Stimulated activated CD8-positive, alpha-beta memory T cell treated with anti-CD3 and anti-CD28 coated beads, Interleukin-4, amount 100 ng/mL, for 1 hour (primary cell): ENCODE measurements at places on chromosomes 7 and 10.

GRCh38 chr10:13001041-13001886 lies at the start of gene CCDC3:
Gene CCDC3, minus strand, starts transcription at chr10:13001713. Its CDS starts 143 bp downstream, at chr10:13001570.
- no peak for DNase-seq

DNA sequence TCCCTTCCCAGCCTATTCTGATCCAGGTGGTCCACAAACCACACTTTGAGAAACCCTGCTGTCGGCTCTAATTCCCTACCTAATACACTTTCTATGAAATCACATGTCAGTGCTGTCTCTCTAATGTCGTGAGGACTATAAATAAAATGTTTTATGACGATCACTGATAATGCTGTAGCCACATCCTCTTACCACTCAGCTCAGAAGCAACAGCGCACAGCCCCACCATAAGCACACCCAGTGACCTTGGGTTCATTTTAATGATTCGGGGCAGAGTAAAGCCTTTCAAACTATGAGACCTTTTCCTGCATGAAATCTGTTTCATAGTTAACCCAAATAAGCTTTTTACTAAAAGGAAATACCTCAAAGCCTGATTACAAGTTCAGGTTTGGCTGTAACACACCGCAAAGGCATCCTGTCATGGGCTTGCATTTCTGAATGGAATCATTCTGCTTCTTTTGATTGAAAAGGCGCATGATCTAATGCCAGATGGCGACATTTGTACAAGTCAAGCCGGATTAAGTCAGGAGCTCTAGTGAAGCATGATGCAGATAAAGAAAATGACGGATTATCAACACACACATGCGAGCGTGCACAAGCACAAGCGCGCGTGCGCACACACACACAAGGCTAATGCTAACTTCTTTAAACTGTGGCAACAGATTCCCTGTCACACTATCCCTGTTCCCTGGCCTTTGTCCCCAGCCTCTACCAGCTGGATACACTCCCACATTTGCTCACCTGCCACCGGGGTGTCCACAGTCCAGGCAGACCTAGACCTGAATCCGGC lies 180.5 kb upstream of the PDE1C start:
- DNase-seq: no peak

- no peak for DNase-seq
Measured at GRCh38 chr7:70836279-70836678, 295.7 kb upstream of the GALNT17 start.

- DNase-seq: no peak
Measured at GRCh38 chr7:48274662-48275061, 103.4 kb downstream of the ABCA13 start.

GRCh38 chr7:124796771-124797170 lies 31.2 kb upstream of the GPR37 start:
- DNase-seq: no peak

- no peak for DNase-seq
Measured at GRCh38 chr7:46452561-46453135, 531.6 kb upstream of the IGFBP3 start.

DNA sequence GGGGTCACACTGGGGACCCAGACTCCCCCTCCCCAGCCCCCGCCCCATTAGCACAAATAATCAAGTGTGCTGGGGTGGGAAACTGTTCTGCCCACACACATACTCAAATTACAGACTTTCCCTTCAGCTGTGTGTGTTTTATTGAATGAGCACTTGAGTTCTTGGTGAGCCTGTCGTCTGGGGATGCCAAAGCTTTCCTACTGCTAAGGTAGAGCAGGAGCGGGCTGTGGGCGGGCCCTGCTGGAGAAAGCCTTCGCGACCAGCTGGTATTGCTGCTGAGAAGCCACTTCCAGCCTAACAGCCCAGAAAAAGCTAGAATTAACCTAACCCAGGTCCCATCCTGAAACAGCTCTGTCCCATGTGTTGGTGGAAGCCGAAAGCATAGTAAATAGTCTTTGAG lies 87.0 kb upstream of the KMT2E start:
- DNase-seq: no peak

DNA sequence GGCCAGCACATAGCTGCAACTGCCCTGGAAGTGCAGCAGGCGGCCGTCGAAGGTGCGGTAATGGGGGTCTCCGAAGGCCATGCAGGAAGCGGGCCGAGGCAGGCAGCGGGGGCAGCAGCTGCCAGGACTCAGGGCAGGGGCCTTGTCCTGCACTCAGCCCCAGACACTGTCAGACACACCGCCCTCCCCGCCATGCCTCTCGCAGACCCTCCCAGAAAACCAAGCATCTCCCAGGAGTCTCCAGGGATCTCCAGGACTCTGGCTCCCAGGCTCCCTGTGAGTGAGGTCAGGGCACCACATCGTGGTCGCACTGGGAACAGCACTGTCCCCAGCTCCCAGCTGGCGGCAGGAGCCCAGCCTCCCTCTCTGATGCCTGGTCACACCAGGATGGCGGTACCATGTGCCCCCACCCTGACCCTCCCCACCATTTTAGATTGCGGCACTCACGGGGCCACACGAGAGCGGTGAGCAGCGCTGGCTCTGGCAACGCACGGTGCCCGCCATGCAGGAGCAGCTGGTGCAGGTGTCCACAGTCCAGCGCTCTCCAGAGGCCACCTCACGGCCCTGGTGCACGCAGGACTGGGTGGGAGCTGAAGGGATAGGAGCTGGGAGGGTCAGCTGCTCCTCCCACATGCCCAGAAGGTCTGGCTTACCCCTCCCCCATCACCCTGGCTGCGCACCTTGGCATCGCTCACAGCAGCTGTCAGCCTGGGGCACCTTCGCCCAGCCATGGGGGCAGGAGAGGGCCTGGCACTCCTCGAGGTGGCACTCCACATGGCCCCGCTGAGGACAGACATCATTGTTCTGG lies 17.5 kb downstream of the ATP6V1F start:
- no peak for DNase-seq

DNA sequence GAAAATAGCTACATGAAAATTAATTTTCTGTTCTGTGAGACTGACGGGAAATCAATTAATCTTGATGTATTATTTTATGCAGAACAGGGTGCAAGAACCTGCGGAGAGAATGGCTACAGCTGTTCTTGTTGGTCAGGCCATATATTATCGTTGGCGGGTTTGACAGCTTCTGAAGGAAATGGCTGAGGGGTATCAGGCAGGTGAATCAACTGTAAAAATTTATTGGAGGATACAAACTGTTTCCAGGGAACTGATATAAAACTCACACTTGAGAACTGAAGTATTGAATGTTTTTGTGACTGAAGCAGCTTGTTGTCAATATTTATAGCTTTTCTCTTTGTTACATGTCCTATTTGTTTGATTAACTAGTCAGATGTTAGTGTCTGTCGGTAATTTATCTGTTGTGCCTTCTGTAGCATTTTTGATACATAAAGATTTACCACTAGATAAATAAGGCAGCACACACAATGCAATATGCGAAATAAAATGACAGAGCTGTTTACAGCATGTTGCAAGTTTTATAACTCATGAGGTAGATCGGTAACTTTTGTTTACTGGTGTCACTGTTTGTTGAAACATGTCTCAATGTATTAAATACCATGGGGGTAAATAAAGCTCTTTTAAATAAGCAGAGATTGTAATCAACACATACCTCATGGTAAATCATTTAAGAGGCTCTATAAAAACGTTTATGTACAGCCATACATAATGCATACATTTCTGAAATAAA lies 308.2 kb downstream of the LRMDA start:
- no peak for DNase-seq

GRCh38 chr10:96357038-96357620 lies 1.7 kb downstream of the OPALIN start:
- no peak for DNase-seq

DNA sequence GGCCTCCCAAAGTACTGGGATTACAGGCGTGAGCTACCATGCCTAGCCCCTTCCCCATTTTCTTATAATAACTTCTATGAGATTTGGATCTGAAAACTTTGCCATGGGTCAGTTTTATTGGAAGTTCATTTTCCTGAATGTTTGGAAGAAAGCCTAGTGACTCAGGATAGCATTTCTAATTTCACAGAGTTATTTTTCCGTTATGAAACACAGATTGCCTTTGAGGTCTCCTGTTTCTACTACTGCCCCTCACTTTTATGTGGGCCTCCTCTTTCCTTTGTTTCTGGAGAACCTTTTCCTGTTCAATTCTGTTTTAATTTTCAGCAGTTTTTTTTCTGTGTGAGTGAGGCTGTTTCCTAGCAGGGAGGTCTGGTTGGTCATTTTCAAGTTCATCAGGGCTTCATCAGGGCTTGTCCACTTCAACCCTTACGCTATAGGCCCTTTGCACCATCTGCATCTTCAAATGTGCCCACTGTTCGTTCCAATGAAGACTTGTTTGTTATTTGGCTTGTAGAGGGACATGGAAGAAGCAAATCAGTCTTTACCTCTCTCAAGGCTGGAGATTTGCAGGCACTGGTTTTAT lies 58.7 kb downstream of the BMPR1A start:
- no peak for DNase-seq

DNA sequence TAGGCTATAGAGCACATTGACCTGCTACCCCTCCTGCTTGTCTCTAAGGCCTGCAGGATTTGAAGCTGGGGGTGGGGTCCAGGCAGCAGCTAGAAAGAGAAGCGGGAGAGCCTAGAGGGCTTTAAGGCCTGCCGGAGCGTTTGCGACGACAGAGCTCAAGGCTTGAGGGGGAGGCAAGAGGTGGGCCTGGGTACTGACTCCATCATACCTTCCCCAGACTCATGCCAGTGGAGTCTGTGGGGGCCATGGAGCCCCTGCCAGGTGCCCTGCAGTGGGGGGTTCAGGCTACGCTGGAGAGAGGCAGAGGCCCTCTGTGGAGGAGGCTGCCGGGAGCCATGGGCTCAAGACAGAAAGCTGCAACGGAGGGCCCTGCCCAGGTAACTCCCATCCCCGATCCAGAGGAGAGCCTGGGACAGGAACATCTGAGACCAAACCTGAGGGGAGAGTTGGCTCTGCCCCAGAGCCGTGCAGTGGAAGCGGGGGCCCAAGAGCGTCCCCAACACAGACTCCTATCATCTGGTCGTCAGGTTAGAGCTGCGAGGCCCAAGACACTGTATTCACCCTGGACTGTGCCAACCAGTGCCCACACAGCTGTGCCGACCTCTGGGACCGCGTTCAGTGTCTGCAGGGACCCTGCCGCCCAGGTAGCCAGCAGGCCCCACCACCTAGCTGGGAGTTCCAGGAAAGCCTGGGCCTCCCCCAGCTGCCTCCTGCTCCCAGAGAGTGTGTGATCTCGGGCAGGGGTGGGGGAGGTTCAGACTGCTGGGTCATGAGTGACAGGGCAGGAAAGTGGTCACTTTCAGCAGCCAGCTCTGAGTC lies 13.2 kb upstream of the ZNF862 start:
- no peak for DNase-seq

DNA sequence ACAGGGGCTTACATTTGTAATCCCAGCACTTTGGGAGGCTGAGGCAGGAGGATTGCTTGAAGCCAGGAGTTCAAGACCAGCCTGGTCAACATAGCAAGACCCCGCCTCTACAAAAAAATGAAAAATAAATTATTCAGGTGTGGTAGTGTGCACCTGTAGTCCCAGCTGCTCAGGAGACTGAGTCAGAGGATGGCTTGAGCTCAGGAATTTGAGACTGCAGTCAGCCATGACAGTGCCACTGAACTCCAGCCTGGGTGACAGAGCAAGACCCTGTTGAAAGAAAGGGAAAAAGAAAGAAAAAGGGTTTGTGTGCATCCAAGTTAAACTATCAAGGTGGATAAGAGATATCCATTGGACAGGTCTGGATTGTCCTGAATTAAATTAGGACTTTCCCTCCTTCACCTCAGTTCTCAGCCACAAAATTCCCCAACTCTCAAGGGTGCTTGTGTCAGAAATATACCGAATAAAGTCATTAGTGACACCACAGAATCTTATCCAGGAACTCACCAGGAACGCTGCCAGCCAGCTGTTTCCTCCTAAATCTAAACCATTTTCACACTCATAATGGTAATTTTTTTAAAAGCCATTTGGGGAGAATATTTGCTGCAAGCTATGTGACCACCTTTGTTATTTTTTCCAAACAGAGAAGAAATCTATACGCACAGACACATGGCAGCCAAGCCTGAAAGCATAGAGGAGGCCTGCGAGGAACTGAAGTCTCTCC lies 12.0 kb downstream of the AFAP1L2 start:
- no peak for DNase-seq

- DNase-seq: no peak
Measured at GRCh38 chr10:14396411-14397048, 65.8 kb upstream of the FRMD4A start.

GRCh38 chr7:157829491-157829890 lies 492.7 kb downstream of the DNAJB6 start:
- DNase-seq: no peak

DNA sequence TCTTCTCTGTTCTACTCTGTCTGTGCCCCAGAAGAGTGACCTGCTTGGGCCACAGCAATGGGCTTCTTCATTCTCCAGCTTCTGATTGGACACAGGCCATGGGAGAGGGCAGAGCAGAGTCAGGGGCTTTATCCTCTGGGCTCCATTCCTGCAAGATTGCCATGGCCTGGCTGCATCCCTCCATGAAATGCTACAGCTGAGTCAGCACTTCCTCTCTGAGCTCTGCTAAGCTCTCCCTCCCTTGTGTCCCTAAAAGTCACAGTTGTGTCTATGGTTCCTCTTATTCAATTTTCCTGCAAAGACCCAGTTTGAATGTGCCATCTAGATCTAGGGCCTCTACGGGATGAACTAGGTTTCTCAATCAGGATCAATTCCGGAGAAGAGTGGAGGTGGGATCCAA lies 903.8 kb downstream of the TYW1 start:
- DNase-seq: no peak

DNA sequence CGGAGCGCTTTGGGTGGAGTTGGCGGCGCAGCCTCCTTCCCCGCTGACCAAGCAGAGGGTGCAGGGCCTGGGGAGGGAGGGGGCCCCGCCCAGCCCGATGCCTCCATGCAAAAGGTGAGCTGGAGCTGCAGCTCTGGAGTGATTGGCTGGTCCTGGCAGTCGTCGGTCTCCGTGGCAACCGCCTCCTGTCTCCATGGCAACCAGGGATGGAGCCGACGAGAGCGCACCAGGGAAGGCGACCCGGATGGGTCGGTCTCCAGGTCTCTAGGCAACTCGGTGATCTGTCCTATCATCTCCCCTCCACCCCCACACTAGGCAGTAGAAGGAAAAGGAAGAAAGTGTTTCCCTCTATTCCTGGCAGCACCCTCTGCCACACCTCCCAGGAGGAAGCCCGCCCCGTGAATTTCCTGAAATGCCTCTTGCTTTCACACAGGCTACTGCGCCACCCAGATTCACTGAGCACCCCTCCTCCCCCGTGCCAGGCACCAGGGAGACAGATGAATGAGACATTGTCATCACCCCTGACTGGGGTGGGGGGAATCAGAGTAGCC lies 647 bp upstream of the NACAD start:
- no peak for DNase-seq

- DNase-seq: no peak
Measured at GRCh38 chr10:10367264-10367663, 650.4 kb upstream of the CELF2 start.

DNA sequence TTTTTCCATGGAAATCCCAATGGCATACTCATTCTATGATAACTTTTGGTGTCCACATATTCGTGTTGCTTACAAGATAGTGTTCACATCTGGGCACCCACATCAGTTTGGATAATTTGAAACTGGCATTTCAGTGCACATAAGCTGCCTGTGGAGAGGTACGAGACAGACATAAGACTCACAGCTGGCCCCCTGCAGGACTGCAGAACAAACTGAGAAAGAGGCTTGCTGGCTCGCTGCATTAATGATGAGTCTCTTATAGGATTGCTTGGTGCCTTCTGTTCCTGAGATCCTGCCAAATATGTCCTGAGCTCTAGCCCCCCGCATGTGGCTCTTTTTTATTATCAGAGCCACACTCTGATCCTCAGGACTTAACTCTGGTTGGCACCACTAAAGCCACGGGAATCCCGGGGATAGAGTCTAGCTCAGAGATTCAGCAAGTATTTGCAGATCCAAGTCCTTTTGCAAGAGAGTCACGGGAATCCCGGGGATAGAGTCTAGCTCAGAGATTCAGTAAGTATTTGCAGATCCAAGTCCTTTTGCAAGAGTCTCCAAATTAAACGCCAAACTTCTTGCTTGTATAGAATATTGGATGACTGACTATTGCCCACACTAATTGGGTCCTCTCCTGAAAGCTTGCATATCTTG lies 34.0 kb upstream of the JCAD start:
- DNase-seq: no peak
